ENCODE measurements at places on chromosomes 4 and X. TPM values are rescaled to one million over a fixed set of nuclear protein-coding genes. Genes with fewer than 3 reads are reported as not detected.

DNA sequence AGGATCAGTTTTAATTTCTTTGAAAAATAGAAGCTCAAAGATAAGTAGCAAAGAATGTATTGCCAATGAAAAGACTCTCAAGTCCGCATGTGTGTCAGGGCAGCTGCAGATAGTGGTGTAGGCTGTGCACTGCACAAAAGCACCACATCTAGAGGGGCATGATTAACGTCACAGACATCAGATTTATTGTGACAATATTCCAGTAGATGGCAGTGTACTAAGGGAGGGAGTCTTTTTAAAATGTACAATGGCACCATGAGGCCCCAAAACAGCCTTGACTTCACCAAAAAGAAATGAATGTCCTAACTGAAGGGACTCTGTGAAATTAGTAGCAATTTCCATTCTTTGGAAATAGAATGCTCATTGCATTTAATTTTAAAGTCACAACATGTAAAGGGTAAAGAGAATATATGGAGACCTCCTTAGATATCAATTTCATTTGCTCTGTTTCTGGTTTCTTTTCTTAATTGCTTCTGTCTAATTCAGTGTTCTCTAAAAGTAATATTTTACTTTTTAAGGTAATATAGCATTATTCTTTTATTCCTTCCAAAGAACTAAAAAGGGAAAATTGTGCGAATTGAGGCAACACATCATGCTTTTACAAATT lies 98.4 kb downstream of the ZNF827 start:
- H3K27ac ChIP-seq = no peak overlapping the region
- peaks cover 8% of the 10 kb centered on the region for H3K4me1 ChIP-seq
- no peaks in the 10 kb centered on the region for H3K27me3 ChIP-seq
- H3K36me3 ChIP-seq = no peaks in the 10 kb centered on the region
- H3K4me3 ChIP-seq = no peak overlapping the region

DNA sequence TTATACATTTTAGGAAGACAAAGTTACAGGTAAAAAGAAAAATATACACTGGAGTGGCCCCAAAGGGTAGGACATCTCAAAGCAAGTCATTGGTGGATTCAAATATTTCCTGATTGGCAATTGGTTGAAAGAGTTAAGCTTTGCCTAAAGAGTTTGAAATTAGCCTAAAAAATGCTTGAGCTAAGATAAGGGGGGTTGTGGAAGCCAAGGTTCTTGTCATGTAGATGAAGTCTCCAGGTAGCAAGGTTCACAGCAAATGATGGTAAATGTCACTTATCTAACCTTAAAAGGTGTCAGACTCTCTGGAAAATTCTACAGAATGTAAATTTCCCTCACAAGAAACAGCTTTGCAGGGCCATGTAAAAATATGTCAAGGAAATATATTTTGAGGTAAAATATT lies 596.7 kb downstream of the FAT4 start:
- H3K27ac ChIP-seq = no peak overlapping the region
- H3K4me1 ChIP-seq = no peaks in the 10 kb centered on the region
- no peak for DNase-seq
- H3K4me3 ChIP-seq = no peak overlapping the region

DNA sequence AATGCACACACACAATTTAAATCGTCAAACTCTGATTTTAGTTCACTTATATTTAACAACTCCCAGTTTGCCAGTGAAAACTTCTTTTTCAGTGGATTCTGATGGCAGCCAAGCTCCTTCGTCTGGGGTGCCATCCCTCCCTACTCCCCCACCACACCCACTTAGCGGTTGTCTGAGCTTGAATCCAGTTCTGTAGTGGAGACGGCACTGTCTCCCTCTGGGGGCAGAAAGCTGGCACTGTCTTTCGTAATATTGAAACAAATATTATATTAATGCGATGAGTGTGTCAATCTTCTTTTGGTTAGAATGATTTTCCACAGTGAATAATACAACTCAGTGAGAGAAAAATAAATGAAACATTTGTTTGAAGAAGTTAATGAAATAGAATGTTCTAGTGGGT lies 5.4 kb downstream of the MEPE start:
- H3K27ac ChIP-seq = no peak overlapping the region
- H3K27me3 ChIP-seq = no peaks in the 10 kb centered on the region
- H3K4me1 ChIP-seq = no peaks in the 10 kb centered on the region
- no peak overlapping the region for H3K4me3 ChIP-seq
- H3K36me3 ChIP-seq = no peaks in the 10 kb centered on the region
- no peak for DNase-seq

- H3K27ac ChIP-seq = no peak overlapping the region
- no peaks in the 10 kb centered on the region for H3K27me3 ChIP-seq
- H3K4me1 ChIP-seq = no peaks in the 10 kb centered on the region
- H3K4me3 ChIP-seq = no peak overlapping the region
- no peaks in the 10 kb centered on the region for H3K36me3 ChIP-seq
- no peak for DNase-seq
Measured at GRCh38 chr4:147864607-147865006, 132.7 kb downstream of the ARHGAP10 start.

GRCh38 chrX:29545878-29546277 lies 669.5 kb upstream of the MAGEB2 start:
- H3K27ac ChIP-seq = no peak overlapping the region
- no peaks in the 10 kb centered on the region for H3K27me3 ChIP-seq
- H3K4me3 ChIP-seq = no peak overlapping the region
- H3K4me1 ChIP-seq = no peaks in the 10 kb centered on the region
- DNase-seq = no peak
- H3K36me3 ChIP-seq = no peaks in the 10 kb centered on the region

DNA sequence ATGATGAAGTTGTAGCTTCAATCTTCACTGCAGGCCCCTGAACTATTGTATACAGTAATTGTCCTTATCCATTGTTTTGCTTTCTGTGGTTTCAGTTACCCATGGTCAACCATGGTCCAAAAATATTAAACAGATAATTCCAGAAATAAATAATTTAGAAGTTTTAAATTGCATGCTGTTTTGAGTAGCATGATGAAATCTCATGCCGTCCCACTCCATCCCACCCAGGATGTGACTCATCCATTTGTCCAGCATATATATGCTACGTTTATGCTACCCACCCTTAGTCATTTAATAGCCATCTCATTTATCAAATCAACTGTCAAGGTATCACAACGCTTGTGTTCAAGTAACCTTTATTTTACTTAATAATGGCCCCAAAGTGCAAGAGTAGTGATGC lies 34.5 kb downstream of the IQCM start:
- no peaks in the 10 kb centered on the region for H3K27me3 ChIP-seq
- no peaks in the 10 kb centered on the region for H3K4me1 ChIP-seq
- no peak overlapping the region for H3K27ac ChIP-seq
- no peaks in the 10 kb centered on the region for H3K36me3 ChIP-seq

DNA sequence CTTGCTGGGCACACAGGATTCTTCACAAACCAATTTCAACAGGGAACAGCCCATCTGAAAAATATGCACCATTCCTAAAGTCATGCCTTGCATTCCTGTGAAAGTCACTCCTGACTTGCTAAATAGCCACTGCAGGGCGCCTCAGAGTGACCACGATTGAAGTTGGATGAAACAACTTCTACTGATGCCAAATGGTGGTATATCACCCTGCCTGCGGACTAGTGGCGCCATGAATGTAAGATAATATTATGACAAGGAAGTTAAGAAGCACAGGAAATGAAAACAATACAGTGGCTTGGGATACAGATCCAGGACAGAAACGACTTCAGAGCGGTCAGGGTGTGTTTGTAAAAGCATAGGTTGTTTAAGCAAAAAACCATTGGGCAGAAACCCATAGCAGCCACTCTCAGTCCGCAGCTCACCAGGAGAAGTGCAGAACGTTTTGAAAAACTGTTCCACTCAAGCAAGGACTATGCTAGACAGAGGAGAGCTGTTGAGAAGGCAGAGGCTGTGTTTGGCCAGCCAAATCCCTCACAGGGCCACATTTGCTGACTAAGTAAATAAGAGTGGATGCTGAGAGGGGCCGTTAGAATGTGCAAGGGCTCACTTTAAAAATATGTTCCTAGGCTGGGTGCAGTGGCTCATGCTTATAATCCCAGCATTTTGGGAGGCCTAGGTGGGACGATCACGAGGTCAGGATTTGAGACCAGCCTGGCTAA lies 250.4 kb downstream of the PTTG2 start:
- no peaks in the 10 kb centered on the region for H3K27me3 ChIP-seq
- no peak overlapping the region for H3K27ac ChIP-seq
- no peak for DNase-seq

CENPC gene
- polyA plus RNA-seq = 23.8 TPM

- no peak for DNase-seq
- H3K27ac ChIP-seq = no peak overlapping the region
- H3K36me3 ChIP-seq = no peaks in the 10 kb centered on the region
- H3K4me3 ChIP-seq = no peak overlapping the region
Measured at GRCh38 chr4:118917582-118917981, 28.9 kb downstream of the SYNPO2 start.

RBMX gene
- polyA plus RNA-seq = 183 TPM

DNA sequence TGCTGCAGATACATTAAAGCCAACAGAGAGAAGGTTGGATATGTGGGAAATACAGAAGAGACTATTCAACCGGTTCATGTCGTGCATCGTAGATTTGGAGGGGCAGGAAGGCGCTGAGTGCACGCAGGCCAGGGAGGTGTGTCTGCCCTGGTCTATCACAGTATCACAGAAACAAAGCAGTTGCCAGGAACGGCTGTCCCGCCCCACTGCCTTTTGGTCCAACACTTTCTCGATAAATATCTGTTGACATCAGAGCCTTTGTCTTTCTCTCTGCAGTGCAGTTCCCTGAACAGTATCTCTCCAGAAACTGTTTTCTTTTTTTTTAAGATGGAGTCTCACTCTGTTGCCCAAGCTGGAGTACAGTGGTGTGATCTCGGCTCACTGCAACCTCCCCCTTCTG lies 151.1 kb upstream of the BCOR start:
- no peak for DNase-seq
- H3K4me3 ChIP-seq = no peak overlapping the region
- no peaks in the 10 kb centered on the region for H3K27me3 ChIP-seq
- H3K27ac ChIP-seq = no peak overlapping the region

- H3K4me3 ChIP-seq = no peak overlapping the region
- no peaks in the 10 kb centered on the region for H3K27me3 ChIP-seq
- peaks cover 13% of the 10 kb centered on the region for H3K4me1 ChIP-seq
- no peaks in the 10 kb centered on the region for H3K36me3 ChIP-seq
- no peak overlapping the region for H3K27ac ChIP-seq
Measured at GRCh38 chrX:39814391-39814790, 283.4 kb downstream of the BCOR start.

- H3K27me3 ChIP-seq = no peaks in the 10 kb centered on the region
- no peak overlapping the region for H3K4me3 ChIP-seq
- H3K27ac ChIP-seq = no peak overlapping the region
- H3K4me1 ChIP-seq = peaks cover 69% of the 10 kb centered on the region
Measured at GRCh38 chr4:87030755-87031441, 96.1 kb downstream of the AFF1 start.

TBC1D19 gene
- polyA plus RNA-seq = 4.3 TPM
